ENCODE measurements at places on chromosomes 16 and 17. TPM values are rescaled to one million over a fixed set of nuclear protein-coding genes. Genes with fewer than 3 reads are reported as not detected.
A peak's percentile ranks its signal among the peaks of the same experiment; 100 is the strongest.

CDRT15L2 gene
- total RNA-seq: not detected

- DNase-seq: no peak
Observed at GRCh38 chr17:43524945-43525575, 21.1 kb downstream of the ETV4 start.

CYBA gene
- total RNA-seq: 568 TPM

GRCh38 chr16:46830417-46830901, 521 bp downstream of the C16orf87 start:
- peak; percentile 52 for DNase-seq

MPP2 gene
- total RNA-seq: 1.8 TPM

- DNase-seq: no peak
Observed at GRCh38 chr16:85963753-85964285, 64.9 kb downstream of the IRF8 start.

DNA sequence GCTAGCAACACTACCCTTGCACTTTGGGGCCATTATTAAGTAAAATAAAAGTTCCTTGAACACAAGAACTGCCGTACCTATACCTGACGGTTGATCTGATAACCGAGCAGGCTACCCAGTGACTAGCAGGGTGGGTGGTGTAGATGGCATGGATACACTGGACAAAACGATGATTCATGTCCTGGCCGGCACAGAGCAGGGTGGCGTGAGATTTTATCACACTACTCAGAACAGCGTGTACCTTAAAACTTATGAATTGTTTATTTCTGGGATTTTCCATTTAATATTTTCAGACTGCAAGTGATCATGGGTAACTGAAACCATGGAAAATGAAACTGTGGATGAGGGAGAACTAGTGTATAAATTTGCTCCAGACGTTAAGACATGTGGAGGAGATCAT, 41.0 kb upstream of the MSI2 start:
- no peak for DNase-seq

C16orf96 gene
- 0.13 TPM for total RNA-seq

DNA sequence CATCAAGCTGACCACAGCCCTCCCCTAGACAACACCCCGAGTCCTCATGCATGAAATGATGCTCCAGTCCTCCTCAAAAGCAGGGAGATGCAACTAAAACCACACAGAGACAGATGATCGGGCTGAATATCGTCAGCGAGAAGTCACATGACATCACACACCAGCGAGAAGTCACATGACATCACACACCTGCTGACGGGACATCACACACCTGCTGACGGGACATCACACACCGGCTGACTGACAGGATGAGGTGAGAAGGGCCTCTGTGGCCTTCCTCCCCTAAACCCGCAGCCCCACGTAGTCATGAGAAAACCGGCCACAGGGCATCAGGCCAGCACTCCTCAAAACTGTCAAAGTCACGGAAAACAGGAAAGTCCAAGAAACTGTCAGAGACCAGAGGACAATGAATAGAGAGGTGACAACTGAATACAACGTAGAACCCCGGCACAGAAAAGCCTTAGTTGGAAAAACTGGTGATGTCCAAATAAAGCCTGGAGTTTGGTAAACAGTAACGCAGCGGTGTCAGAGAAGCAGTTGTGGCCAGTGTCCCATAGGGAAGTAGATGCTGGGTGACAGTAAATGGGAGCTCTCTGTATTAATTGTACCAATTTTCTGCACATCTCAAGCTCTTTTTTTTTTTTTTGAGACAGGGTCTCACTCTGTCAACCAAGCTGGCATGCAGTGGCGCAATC, 14.3 kb downstream of the LITAF start:
- peak; percentile 70 for DNase-seq

DNA sequence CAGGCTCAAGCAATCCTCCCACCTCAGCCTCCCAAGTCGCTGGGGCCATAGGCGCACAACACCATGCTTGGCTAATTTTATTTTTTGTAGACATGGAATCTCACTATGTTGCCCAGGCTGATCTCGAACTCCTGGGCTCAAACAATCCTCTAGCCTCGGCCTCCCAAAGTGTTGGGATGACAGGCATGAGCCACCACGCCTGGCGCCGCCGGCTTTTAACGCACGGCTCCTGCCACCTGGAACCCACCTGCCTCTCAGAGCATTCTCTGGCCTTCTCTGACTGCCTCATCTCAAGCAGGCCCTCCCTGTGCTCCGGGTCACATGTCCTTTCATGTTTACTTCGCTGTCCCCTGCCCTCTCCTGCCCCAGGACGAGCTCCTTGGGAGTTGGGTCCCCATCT, 10.3 kb downstream of the CASKIN1 start:
- DNase-seq: no peak

DNA sequence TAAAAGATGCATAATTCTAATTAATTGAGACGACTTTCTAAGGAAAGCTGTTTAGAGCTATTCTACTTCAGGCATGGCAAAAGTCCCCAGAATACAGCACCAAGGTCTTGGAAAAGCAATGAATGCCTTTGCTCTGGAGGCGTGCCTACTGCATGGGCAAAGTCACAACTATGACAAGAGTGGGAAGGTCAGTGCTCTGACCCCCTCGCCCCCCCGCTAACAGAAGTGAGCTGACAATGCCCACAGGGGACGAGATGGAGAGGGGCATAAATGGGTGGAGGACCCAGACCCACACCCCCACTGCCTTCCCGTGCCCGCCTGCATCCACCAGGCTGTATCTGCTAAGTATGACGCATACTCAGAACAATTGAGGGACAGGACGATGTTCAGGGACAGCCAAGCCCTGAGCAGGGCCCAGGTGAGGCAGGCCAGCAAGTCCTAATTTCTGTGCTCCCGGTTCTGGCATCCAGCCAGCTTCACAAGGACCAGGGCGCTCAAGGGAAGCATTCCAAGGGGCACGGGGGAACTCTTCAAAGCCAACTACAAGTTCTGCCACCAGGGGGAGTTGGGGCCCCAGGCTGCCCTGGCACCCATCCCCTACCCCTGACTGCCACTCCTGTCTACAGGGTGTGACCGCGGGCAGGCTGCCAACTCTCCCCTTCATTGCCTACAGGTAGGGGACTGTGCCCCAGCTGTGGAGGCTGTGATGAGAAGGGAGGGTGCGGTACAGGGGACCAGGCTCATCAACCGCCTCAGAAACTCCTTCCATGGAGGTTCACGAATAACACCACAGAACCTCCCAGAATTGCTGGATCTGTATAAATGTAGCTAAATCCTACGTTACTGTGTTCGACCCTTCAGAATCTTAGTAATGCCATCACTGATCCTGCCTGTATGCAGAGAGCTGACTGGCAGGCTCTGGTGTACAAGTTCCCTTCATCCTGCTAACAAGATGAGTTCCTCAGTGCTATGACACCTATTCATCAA, 20.8 kb downstream of the NPRL3 start:
- DNase-seq: peak; percentile 74

FZD2 gene
- 0.29 TPM for total RNA-seq

DNA sequence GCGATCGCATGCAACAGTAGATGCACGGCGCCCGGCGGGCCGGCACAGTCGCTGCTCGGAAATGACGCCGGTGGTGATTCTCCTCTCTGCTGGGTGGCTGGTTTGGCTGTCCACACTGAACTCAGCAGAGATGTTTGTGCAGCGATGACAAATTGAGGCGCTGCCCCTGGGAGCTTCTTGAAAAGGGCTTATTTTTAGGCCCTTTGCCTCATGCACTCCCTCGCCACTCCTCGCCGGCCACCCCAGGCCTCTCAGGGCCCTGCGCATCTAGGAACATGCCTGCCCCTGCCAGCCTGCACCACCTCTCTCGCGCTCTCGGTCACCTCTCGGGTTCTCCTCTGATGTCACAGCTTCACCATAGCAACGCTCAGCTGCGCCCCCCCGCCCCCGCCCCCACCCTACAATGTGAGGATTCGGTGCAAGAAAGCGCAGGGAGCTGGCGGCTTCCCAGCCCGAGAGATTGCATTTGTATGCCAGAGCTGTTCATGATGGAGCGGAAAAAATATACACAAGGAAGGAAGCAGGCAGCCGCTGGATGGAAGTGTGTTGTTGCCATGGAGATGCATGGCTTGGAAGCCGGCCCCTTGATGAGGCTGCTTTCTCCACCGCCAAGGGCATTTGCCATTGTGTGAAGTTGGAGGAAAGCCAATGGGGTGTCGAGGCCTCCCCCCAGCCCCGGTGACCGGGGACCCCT, 81.3 kb upstream of the PLCG2 start:
- no peak for DNase-seq

SCNN1G gene
- total RNA-seq: not detected

NT5M gene
- 9.0 TPM for total RNA-seq

CES4A gene
- 10.5 TPM for total RNA-seq

DNA sequence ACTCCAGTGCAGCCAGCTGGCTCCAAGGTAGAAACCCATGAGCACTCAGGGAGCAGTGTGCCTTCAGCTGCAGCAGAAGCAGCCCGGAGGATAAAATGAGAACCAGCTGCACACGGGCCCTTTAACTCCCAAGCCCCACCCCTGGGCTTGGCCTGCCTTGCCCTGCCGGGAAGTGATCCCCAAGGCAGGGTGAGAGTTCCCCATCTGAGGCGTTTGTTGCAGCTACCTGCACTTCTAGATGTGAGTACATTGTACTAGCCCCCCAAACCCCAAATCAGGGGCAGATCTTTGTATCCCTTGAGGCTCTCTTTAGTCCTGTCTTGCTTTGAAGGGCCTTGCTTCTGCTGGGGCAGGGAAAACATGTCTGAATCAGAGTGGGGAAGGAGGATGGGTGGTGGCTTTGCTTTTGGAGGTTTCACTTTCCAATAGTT, at the start of gene MVP:
MVP (plus strand) TSS at position 192 of the 431 bp plus-strand sequence. CDS start 10,088 bp downstream, outside the sequence.
- peak; percentile 68 for DNase-seq

DNA sequence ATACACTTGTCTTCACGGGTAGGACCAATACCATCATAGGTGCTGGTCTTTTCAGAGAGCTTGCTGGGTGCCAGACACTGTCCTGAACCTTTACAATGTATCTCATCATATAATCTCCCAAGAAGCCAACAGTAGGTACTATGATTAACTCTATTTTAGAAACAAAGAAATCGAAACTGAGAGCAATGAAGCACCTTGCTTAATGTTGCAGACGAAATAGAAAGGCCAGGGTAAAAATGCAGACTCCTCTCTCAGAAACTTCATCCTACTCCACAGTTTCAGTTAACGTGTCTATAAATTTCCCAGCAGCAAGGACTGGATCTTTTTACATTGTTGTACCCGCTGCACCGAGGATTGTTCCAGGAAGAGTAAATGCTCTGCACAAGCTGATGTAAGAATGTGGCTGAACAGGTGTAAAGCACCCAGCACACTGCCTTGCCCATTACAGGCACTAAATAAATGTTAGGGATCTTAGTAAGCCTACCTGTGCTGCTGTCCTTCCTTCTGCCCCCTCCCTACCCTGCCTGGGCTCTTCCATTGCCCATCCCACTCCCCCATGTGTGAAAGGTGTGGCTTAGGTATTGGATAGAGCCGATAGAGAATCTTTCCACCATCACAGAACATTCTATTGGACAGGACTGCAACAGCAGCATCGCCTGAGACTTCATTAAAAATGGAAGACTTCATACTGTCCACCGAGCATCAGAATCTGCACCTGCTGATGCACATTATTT, 476.7 kb downstream of the SOX9 start:
- DNase-seq: no peak

Data from activated CD8-positive, alpha-beta T cell treated with anti-CD3 and anti-CD28 coated beads, Interleukin-2, amount 10 ng/mL, durations not matched to agents 7 days and 5 days (primary cell).